Naive thymus-derived CD4-positive, alpha-beta T cell (primary cell): ENCODE measurements at places on chromosomes 6 and 20. TPM values are rescaled to one million over a fixed set of nuclear protein-coding genes. Genes with fewer than 3 reads are reported as not detected.

DNA sequence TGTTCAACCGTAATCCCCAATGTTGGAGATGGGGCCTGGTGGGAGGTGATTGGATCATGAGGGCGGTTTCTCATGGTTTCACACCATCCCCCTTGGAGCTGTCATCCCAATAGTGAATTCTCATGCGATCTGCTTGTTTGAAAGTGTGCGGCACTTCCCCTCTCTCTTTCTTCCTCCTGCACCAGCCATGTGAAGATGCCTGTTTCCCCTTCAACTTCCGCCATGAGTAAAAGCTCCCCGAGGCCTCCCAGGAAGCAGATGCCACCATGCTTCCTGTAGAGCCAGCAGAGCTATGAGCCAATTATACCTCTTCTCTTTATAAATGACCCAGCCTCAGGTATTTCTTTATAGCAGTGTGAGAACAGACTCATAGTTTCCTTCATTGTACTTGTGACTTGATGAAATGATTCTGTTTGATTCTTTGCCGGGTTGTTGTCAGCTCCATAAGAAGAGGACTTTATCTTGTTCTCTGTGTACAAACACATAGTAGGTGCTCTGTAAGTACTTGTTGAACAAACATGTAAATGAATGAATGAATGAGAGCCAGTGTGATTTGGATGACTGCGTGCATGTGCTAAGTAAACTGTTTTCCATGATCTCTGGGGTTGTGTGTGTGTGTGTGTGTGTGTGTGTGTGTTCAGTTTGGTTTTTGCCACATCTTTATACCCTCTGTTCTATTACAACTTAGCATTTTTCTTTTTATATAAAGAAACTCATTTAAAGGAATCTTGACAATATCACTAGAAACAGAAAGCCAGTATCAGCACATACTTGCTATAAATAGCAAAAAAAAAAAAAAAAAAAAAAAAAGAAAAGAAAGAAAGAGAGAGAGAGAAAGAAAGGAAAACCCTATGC, 22.5 kb upstream of the PTGIS start:
- no peak overlapping the region for H3K27ac ChIP-seq
- no peaks in the 10 kb centered on the region for H3K36me3 ChIP-seq
- no peaks in the 10 kb centered on the region for H3K4me1 ChIP-seq
- no peaks in the 10 kb centered on the region for H3K27me3 ChIP-seq
- no peak for DNase-seq

- no peaks in the 10 kb centered on the region for H3K4me1 ChIP-seq
- H3K36me3 ChIP-seq, result no peaks in the 10 kb centered on the region
- H3K27ac ChIP-seq, result no peak overlapping the region
- H3K4me3 ChIP-seq, result no peak overlapping the region
- no peaks in the 10 kb centered on the region for H3K27me3 ChIP-seq
Observed at GRCh38 chr20:1721687-1722512, 64.3 kb upstream of the SIRPG start.

GRCh38 chr6:115404446-115404845, 656.2 kb downstream of the FRK start:
- no peaks in the 10 kb centered on the region for H3K36me3 ChIP-seq
- no peak for DNase-seq
- no peak overlapping the region for H3K27ac ChIP-seq
- no peaks in the 10 kb centered on the region for H3K27me3 ChIP-seq

- no peaks in the 10 kb centered on the region for H3K36me3 ChIP-seq
- no peak overlapping the region for H3K4me3 ChIP-seq
- H3K4me1 ChIP-seq, result no peaks in the 10 kb centered on the region
- DNase-seq, result no peak
Observed at GRCh38 chr6:100084991-100085364, 91.0 kb upstream of the MCHR2 start.

DNA sequence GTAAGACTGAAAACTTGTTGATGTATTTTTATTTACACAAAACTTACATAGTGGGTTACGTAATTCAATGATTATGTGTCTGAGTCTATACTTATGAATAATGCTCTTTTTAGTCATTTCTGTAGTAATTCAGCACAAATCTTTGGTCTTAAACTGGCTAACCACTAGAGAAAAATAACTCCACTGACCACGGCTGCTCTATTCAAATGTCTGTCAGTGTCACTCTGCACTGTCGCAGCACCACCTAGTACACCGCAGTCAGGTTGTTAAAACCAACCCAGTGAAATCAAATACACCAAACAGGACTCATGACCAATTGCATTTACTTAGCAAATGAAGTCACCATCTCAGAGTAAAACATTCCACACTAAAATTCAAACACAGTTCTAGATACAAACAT, 93.5 kb upstream of the CCDC28A start:
- no peaks in the 10 kb centered on the region for H3K4me1 ChIP-seq
- H3K4me3 ChIP-seq, result no peak overlapping the region
- DNase-seq, result no peak
- no peaks in the 10 kb centered on the region for H3K36me3 ChIP-seq

The SYCP2 gene
- 5.3 TPM for total RNA-seq

The ASIP gene
- not detected for total RNA-seq

The TFAP2A gene
- not detected in 2 replicates for total RNA-seq

The FAM162B gene
- not detected in 2 replicates for total RNA-seq
